Kidney (tissue), 22 donors: ENCODE measurements at places on chromosomes 1 and 21.
A peak's percentile ranks its signal among the peaks of the same experiment; 100 is the strongest.

DNA sequence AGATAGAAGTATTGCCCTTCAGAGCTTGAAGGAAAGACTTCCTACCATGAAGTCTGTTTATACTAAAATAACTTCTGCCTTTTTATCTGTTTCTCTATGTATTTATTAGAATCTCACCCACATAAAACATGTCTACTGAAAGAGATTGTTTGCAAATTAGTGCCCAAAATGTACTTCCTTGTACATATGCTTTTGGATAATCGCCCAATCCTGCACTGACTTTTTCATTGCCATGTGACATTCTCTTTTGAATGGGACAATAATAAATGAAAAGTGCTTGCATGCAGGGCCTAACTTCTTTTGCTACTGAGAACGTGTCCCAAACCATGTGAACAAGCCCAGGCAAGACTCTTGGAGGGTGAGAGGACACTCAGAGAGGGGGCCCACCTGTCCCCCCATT lies 711.6 kb upstream of the ADAMTS5 start:
- DNase-seq: no peak

DNA sequence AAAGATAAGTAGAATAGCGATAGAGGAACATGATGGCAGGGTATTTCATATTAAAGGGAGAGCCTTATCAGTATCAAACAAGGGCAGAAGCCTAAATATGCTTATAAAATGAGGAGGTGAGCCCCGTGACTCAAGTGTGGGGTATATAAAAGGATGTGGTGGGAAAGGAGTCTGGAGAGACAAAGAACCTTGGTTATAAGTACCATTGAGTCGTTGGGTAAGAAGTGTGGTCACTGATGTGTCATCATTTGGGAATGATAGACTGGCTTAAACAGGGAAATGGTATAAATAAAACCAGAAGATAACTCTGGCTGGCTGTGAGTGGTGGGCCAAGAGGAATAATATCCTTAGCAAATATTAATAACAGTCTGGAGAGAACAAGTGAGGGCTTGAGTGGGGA lies 10.9 kb upstream of the CD5L start:
- DNase-seq: no peak

GRCh38 chr1:23483321-23484252 lies at the start of gene ASAP3:
ASAP3 (minus strand) TSS chr1:23484179; CDS start chr1:23484133, 46 bp downstream.
- DNase-seq: peak; percentile 83

GRCh38 chr1:225688345-225688744 lies 35.4 kb upstream of the ENAH start:
- DNase-seq: no peak

DNA sequence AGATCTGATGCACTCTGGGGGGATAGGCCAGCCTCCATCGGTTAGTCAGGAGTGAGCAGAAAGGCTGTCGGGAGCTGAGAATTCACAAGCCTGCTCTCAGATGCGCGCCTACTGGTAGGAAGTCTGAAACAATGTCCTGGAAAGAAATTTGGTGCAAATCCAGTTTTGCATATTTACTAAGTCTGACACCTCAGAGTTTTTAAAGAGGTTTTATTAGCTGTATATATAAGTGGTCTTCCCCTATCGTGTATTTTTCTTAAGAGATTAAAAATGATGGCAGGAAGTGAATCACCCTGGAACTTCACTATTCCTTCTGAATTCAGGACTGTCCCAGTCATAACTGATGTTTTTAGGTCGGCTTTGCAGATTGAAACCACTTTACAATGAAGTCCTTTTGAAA lies 99.8 kb upstream of the C1orf105 start:
- no peak for DNase-seq

DNA sequence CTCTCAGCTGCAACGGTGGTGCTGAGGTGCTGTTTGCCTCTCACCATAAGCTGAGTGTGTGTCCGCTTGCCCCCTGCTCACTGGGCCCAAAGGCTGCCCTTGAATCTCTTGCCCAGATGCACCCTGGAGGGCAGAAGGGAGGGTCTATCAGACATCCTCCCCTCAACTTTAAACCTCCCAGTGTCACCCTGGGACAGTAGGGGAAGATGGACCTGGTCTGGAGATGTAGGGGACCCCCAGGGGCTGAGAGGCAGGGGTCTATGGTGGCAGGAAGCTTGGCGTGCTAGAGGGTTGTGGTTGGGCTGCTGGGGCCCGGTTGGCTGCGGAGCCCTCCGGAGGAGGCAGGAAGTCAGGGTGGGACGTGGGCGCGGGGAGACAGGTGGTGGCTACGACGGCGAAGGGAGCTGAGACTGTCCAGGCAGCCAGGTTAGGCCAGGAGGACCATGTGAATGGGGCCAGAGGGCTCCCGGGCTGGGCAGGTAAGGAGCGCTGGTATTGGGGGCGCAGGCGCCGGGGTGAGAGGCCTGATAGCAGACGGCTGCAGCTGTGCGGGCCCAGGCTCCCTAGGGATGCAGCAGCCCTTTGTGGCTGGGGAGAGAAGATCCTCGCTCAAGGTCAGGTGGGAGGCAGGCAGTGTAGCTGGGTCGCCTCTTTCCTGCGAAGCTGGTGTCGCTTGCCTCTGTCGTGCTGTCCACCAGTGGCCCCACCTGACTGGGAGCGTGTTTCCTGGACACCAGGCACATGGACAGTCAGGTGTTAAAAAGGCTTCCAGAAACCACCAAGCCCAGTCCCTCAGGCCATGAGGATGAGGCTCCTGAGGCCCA lies at the start of gene LCK:
Gene LCK (plus strand): TSS at position 373 of the 824 bp plus-strand sequence. CDS start 23,065 bp downstream, outside the sequence.
- peak; percentile 79 for DNase-seq

GRCh38 chr1:203273206-203273868 lies 32.0 kb upstream of the BTG2 start:
- DNase-seq: peak; percentile 95

- no peak for DNase-seq
These were observed 65.5 kb upstream of the AK4 start for GRCh38 chr1:65082346-65083040.

- no peak for DNase-seq
These were observed 5.6 kb downstream of the TBX19 start for GRCh38 chr1:168285971-168286927.

- no peak for DNase-seq
These were observed 39.7 kb upstream of the MAP10 start for GRCh38 chr1:232765542-232765941.

- no peak for DNase-seq
These were observed 126.0 kb upstream of the HMCN1 start for GRCh38 chr1:185608177-185608576.

DNA sequence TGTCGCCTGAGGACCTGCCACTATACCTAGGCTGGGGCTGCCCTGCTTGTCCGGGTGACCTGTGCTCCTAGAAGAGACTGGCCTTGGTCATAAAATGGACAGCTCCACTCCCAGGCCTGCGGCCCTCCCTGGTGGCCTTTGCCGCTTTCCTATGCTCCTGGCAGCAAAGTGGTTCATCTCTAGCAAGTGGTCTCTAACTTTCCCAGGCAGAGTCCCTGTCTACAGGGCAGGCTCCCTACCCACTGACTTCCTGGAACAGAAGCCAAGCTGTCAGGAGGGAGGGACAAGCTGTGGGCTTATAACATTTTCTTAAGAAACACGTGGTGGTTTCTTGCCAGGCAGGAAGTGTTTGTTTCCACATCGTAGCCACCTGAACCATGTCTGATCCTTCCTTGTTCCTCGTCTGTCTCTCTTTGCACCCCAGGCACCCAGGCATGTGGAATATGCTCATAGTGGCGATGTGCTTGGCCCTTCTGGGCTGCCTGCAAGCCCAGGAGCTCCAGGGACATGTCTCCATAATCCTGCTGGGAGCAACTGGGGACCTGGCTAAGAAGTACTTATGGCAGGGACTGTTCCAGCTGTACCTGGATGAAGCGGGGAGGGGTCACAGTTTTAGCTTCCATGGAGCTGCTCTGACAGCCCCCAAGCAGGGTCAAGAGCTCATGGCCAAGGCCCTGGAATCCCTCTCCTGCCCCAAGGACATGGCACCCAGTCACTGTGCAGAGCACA lies 10.1 kb downstream of the H6PD start:
- DNase-seq: no peak

- DNase-seq: peak; percentile 96
These were observed 8.3 kb downstream of the SLC27A3 start for GRCh38 chr1:153783233-153784190.

- DNase-seq: peak; percentile 65
These were observed 16.9 kb downstream of the NPHP4 start for GRCh38 chr1:5975133-5975880.

GRCh38 chr21:42401154-42401553 lies 2.5 kb upstream of the UBASH3A start:
- DNase-seq: no peak

DNA sequence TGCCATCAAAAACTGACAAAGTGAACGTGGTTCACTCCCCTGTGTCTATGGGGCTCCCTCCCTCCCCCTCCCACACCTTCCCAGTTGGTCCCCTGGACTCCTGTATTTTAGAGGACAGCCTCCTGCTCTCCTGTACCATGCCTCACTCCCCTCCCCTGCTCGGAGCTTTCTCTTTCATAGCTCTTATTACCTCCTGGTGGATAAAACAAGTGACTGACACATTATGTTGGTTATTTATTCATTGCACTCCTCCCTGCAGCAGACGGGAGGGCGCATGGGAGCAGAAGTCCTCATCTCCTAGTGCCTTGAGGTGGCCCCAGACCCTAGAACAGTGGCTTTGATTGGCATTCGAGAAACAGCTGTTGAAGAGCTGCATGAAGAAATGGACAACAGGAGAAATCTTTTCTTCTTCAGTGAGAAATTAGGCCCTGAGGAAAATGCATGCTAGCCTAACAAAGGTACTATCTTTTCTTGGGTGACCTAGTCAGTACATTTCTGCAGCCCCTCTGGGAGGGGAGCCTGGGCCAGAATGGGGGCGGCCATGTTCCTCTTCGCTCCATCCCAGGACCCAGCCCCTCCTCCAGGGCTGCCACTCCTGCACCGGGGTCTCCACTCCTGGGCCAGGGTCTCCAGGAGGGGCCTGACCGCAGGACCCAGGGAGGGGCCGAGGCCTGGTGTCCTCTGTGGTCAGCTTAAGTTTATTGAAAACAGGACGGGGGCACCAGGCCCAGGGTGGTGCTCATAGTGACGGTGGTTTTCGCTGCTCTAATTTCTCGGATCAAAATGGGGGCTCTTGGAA lies 1.2 kb upstream of the TFF1 start:
- DNase-seq: no peak

DNA sequence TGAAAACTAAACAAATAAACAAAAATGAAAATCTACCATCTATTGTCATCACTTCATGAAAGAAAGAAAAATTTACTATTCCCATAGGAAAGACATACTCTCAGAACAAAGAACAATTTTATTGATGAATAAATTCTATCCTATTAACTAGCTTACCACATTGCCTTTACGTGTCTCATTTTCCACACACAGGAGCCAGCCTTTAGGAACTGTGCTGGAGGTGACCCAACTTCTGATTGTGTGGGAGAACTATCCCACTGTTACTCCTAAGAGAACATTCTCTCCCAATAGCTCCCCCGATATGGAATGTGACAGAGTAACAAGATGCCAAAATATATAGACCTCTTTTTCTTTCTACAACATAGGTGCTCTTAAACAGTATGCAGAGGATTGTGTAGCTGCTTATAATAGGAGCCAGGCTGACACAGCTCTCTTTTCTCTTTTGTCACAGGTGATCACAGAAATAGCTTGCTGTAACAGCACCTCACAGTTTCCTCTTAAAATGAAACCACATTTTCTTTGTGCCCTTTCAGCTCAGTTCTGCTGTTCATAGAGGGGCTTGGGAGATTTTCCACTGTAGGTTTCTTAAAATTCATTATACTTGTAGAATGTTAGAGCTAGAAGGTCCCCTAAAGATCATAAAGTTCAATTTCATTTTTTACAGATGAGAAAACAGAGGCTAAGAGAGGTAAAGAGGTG lies 35.5 kb downstream of the C21orf91 start:
- no peak for DNase-seq

GRCh38 chr1:206098242-206098919 lies 18.8 kb downstream of the AVPR1B start:
- DNase-seq: no peak

DNA sequence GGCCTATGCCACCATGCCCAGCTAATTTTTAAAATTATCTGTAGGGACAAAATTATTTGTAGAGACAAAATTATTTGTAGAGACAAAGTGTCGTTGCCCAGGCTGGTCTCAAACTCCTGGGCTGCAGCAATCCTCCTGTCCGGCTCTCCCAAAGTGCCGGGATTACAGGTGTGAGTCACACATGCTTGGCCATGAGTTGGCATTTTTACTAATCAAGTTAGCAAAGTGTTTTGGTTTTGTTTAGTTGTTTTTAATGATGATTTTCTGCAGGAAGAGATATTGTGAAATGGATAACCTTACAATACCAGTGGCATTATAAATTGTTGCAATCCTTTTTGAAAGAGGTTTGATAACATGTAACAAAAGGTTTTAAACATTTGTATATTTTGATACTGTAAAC lies 65.3 kb upstream of the MAGI3 start:
- DNase-seq: no peak

DNA sequence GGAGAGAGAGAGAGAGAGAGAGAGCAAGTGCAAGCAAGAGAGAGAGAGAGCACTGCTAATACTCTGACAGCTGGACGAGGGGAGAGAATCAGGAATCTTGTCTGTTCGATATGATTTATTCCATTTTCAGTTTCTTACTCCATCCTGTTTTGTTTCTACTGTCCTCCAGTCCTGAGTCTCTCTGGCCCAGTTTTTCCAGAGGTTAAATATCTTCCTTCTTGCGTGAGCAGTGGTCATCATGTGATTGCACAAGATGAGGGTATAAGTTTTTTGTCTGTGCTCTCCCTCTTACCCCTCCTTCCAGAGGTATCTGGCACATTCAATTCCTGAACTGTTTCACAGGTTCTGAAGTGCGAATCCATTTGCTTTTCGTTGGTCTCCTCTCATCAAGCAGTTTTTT lies 16.8 kb downstream of the UBE2U start:
- no peak for DNase-seq

DNA sequence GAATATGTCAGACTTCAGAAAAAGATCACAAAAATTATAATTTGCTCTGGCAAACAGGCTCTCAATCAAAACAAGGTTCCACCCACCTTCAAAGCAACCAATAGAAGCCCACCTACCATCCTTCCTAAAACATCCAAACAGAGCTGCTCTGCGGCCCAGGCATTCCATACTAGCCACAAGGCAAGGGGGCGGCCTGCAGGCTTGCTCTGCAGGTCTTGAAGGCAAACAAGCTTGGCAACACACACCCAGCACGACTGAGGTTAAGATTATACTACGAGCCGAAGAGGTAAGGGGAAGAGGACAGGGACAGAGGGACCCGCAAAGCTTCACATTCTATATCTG lies 207.3 kb downstream of the SLC45A1 start:
- DNase-seq: no peak

- DNase-seq: no peak
These were observed 89.2 kb downstream of the JAK1 start for GRCh38 chr1:64877151-64877550.

DNA sequence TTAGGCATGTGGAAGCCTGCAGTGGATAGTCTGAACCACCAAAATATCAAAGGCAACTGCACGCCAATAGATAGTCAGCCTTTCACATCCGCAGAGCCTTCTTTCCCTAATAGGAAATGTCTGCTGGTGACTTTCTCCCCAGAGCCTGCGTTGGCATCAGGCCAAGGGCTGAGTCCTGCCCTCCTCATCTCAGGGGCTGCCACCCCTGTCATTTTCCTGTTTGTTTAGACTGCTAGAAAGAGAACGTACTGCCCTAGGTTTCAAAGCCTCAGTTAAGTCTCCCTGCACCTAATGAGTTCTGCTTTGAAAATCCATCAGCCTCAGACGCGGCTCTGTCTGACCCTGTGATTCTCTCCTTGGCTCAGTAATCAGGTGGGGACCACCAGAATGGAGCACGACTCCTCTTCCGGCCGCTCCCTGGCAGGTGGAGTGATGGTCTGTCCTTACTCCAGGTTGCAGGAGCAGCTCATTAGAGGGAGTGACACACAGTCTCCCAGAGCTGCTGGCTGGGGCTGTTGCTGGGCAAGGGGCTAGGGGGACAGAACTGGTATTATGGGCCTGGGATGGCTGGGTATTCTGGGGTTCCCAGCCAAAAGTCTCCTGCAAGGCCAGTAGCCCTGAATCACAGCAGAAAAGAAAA lies 27.3 kb downstream of the STUM start:
- no peak for DNase-seq
